Stimulated activated CD4-positive, alpha-beta T cell treated with anti-CD3 and anti-CD28 coated beads, Interleukin-15, amount 100 ng/mL, for 1 hour (primary cell): ENCODE measurements at places on chromosomes 16 and 17.
A peak's percentile ranks its signal among the peaks of the same experiment; 100 is the strongest.

- no peak for DNase-seq
Observed at GRCh38 chr17:42132941-42133340, 10.3 kb downstream of the HSPB9 start.

GRCh38 chr17:69344939-69345338 lies 18.0 kb upstream of the ABCA5 start:
- DNase-seq = no peak

GRCh38 chr17:2385240-2386210 lies 15.3 kb downstream of the MNT start:
- no peak for DNase-seq

GRCh38 chr17:44466339-44466738 lies 36.9 kb downstream of the GPATCH8 start:
- DNase-seq = no peak

DNA sequence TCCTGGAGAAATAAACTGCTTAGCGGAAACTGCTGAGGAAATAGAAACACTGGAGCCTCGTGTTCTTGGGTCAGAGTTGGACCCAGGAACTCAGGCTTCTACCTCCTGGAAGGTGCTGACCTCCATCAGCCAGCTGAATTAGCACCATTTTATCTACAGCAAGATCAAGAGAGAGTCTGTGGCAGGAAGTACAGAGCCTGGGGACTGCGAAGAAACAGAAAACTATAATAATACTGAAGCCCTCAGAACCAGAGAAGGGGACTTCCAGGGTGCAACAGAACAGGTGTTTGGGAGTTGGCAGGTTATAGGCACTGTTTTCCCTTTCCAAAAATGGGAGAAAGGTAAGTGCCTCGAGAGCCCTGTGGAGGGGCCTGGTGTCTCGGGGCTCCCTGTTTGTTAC lies 379.7 kb downstream of the CA10 start:
- no peak for DNase-seq

- DNase-seq = no peak
Observed at GRCh38 chr16:4583906-4584305, 27.8 kb downstream of the C16orf96 start.

GRCh38 chr17:74770498-74771318 lies 5.4 kb downstream of the NAT9 start:
- DNase-seq = peak; percentile 66

DNA sequence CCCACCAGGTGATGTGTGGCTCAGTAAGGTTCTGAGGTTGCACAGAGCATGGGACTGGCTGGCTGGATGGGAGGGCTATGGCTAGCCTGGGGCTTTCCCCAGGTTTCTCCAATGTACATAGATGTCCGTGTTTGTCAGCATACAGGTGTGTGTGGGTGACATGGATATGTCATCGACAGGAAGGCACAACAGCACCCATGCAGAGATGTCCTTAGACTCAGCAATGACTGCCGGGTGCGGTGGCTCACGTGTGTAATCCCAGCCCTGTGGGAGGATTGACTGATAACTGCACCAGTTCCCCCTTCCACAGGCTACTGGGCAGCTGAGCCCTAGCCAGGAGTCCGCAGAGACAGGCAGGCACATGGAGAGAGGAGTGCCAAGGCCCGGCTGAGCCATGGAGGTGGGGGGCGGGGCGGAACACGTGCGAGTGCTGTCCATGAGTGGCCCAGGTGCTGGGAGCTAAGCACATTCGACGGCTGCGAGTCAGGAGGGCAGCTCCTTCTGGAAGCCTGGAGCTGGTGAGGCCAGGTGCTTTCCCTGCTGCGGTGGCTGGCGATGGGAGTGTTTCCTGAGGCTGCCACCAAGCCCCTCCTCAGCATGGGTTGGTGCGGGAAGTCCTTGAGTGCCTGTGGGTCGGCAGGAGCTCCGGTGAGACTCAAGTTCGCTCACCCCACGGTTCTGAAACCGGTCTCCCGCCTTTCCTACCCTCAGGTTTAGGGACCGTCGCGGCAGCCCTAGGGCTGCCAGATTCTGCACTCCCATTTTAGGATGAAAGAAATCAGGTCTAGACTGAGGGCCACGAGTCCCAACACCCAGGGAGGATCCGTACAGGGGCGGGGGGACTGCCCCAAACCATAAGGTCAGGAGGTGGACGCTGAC lies 858 bp upstream of the ASPSCR1 start:
- DNase-seq = no peak

- no peak for DNase-seq
Observed at GRCh38 chr16:7805686-7806396, 473.2 kb downstream of the RBFOX1 start.

GRCh38 chr17:28261219-28261618 lies 57.8 kb upstream of the TMEM97 start:
- no peak for DNase-seq

DNA sequence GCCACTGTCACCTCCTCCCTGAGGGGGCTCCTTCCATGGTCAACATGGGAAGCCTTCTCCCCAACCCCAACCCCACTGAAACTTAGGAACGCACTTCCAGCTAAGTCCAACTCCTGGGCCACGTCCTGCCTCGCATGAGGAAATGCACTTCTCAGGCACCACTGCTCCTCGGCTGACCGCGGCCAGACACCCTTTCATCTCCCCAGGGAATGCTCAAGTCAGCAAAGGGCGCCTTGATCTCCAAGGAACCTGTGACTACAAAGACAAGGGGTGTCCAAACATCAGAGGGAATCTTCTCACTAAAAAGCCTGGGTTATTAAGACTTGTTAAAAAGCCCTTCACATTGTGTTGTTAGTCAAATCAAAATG lies 124.9 kb upstream of the HSBP1 start:
- DNase-seq = no peak

DNA sequence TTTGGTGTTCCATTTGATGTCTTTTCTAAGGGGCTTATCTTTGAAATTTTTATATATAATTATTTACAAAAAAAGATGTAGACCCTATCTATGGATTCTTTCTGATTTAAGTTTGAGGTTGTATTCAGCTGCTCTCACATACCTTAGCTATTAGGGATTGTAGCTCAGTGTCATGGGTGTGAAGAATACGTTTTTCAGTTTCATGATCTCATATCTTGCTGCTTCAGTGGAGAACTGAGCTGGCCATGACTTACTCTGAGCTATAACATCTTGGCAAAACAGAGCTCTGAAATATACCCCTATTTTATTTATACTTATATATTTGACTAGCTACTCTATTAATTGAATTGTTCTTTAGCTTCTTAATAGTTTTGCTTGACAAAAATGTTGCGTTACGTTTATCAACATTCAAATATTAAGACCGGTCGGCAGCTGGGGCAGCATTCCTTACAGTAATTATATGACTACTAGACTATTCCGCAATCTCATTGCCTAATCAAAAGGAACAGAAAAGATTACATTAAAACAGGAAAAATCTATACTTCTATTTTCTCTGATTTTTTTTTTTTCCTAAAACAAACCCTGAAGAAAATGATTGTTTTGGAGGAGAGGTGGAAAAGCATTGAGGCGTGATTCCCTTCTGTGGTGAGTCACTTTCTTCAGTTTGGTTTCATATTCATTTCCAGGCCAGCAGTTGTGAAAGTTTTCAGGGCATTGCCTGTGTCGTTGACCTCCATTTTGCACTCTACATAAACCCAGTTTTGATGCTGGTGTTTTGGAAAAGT lies 24.1 kb upstream of the KRT24 start:
- no peak for DNase-seq

GRCh38 chr16:68355447-68356248 lies 44.8 kb downstream of the PRMT7 start:
- no peak for DNase-seq

GRCh38 chr16:82298472-82298871 lies 128.4 kb upstream of the MPHOSPH6 start:
- DNase-seq = no peak

DNA sequence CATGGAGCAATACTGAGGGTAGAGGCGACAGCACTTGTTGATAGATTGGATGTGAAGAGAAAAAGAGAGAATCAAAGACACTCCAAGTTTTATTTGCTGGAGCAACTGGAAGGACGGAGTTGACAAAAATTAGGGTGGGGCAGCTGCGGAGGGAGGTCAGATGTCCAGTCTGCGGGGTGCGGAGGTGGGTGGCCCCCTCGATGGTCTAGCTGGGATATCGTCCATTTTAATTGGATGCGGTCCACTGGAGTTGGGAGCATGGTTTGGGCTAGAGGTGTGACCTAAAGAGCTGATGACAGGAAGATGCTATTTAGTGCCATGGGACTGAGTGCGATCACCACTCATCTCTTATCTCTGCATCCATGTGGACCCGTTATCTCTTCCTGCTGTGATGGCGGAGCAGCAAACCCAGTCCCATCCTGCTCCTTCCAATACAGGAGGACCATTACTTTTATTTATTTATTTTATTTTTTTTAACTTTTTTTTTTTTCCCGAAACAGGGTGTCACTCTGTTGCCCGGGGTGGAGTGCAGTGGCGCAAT lies 48.3 kb upstream of the CBX4 start:
- no peak for DNase-seq

DNA sequence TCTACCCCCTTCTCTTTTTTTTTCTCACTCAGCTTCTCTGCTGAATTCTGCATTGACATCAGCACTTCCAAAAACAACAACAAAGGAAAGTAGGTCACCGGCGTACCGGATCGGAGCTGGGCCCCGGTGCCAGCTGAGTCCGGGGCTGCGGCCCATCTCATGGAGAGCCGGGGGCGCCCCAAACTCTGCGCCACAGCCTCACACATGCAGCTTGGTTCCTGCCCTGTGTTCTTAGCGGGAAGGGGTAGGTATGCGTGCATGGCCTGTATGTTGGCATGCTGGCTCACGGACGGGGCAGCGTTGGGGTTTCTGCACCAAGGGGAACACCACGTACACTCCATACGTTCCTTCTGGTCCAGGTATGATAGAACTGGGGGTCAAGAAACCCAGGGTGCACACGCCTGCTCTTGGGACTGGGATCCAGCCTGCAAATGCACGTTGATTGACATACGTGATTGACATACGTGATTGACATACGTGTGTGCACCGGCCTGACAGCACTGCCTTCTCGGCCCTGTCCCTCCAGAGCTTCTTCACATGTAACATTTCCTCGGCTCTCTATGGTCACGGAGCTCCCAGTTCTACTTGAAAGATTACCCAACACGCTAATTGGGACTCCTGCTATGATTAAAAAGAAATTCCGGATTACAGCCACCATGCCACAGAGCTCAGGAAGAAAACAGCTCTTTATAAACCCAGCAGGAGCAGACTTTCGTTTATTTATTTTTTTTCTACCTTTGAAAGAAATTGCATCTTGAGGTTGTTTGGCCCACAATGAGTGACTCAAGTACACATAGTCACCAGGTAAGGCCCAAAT lies 88.7 kb downstream of the RPA1 start:
- no peak for DNase-seq

DNA sequence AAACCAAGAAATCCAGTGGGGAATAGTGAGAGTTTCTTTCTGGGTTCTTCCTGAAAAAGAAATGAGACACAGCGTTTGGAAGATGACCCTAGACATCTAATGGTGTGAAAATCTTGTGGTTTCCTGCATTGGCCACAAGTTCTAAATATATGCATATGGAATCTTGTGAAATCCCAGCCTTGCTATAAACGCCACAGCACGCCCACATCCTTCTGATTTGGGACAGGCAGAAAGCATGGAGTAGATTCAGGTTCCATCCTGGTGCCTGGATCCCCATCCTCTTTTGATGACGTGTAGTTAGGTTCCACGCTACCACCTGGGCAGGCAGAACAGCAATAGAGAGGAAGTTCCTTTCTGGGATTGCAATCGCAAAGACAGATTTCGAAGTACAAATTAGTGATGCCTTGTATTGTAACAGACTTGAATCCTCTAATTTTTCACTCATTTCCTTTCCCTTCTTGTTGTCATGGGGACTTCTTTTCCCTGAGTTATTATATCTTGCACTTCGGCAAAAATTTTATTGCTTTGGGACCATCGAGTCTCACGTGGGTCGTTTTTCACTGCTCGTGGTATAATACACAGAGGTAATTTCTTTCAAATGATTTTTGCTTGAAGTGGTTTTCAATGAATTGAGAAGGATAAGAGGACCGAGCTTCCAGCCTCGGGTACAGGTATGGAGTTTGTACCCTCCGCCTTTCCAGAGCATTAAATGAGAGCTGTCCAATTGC lies 37.6 kb downstream of the HS3ST4 start:
- DNase-seq = no peak

DNA sequence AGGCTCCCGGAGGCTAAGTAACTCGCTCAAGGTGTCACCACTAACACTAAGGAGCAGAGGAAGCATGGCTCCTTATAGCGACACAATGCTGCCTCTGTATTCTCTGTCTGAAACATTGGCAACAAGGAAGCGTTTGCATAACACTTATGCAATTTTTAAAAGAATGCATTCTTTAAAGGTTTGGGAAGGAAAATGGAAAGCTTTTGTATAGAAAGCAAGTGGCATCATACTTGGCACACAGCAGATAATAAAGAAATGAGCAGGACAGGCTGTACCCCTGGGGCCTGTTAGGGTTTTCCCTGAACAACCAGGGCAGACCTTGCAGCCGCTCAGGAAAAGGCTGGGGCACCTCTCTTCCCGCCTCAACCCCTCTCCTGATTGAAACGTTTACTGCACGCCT lies 36.9 kb downstream of the PPL start:
- DNase-seq = no peak

- DNase-seq = no peak
Observed at GRCh38 chr16:4381935-4382794, 10.5 kb downstream of the VASN start.

DNA sequence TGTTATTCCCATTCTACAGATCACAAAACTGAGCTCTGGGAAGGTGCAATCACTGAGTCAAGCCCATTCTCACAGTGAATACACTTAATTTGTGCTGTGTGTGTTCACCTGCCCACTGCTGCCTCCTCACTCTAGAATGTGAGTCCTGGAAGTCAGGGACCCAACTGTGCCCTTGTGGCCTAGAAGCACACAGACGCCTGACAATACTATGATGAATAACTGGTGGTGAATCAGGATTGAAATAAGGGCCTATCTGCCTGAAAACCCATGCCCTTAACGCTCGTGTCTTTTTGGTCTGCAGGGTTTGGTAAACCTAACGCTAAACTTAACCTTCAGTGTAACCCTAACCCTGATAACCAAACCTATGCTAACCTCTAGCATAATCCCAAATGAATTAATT lies 80.3 kb downstream of the ZNF423 start:
- no peak for DNase-seq

GRCh38 chr17:82094931-82095776 lies 2.9 kb downstream of the FASN start:
- no peak for DNase-seq

DNA sequence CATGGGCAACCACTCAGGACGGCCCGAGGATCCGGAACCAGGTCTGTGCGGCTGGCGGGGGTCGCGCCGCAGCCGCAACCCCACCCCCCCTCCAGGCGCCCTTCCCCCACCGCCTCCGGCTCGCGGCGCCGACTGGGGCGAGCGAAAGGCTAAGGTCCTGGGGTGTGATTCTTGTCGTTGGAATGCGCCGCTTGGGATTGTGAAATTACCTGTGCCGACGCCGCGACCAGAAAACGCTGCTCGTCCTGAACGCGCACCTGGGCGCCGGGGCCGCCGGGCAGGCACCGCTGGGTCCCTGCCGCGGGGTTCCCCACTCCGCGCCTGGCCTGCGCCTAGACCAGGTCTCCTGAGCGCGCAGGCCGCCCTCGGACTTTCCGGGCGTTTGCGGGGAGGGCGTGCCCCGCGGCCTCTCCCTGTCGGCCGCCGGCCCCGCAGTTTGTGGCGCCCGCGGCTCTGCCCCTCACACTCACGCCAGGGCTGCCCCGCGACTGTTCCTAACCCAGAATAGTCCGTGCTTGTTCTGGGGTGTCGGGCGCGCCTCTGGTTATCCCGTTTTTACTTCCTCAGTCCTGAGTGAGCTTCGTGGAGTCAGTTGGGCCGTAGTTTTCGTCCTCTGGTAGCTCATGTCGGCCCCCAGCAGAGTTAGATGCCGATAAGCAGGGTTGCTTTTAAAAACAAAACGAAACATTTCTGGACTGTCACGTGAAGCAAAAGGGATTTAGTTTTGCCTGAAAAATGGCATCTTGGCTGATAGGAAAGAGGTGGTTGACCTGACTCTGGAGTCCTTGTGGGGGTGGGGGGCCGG lies 147.2 kb downstream of the SPECC1 start:
- no peak for DNase-seq
